Hindlimb muscle (tissue), 1 donor: ENCODE measurements at places on chromosomes 2 and 18. TPM values are rescaled to one million over a fixed set of nuclear protein-coding genes. Genes with fewer than 3 reads are reported as not detected.

Gene RMC1
- 15.5 TPM for polyA plus RNA-seq

Gene SCN1A
- polyA plus RNA-seq: 0.25 TPM

Gene CPLX4
- polyA plus RNA-seq: not detected

Gene TUBB8B
- not detected for polyA plus RNA-seq

Gene ABCG8
- 0.10 TPM for polyA plus RNA-seq

Gene NDUFB3
- polyA plus RNA-seq: 67.9 TPM

Gene HOXD1
- 0.57 TPM for polyA plus RNA-seq
